Colonic mucosa (tissue), 4 donors: ENCODE measurements at places on chromosomes 11 and 22. TPM values are rescaled to one million over a fixed set of nuclear protein-coding genes. Genes with fewer than 3 reads are reported as not detected.
A peak's percentile ranks its signal among the peaks of the same experiment; 100 is the strongest.

DNA sequence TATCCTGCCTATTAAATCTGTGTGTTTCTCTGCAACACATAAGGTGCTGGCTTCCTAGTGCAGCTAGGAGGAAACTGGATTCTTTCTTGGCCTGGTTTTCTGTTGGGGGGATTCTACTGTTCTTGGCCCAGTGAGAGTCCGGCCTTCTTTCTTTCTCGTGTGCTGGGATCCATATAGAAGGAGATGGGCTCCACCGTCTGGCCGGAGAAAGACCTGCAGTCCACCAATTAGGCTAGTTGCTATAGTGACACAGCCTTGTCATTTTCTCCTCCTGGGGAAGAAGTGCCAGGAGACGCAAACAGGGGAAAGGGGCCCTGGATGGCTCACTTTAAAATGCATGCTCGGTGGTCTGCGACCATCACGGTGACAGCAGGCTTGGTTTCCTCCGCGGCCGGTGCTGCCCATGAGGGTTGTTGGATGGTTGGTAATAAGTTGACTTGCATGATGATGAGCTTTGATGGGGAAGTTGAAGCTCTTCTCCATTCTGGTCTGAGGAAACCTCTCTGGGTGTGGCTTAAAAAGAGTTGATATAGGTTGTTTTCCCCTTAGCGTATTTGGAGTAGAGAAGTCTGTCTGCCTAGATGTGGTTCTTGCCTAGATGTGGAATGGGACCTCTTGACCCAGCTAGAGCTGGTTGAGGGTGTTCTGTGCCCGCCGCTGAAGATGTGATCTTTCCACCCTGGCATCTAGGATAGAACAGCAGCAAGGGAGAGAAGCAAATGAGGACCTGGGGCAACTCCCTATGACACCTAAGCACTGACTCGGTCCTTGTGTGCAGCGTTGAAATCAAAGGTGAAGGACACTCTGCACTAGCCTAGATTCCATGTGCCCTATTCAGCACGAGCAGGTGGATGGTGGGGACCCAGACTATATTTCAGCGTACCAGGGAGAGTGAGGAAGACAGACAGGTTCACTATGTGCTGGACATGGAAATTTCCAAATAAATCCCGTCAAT is 1335.0 kb downstream of the BRD1 start:
- no peaks in the 10 kb centered on the region for H3K36me3 ChIP-seq
- no peak overlapping the region for H3K27ac ChIP-seq
- H3K27me3 ChIP-seq = peaks cover 34% of the 10 kb centered on the region
- DNase-seq = peak; percentile 49

GRCh38 chr11:129803533-129803932 is 12.1 kb upstream of the TMEM45B start:
- H3K27me3 ChIP-seq = no peaks in the 10 kb centered on the region
- H3K4me1 ChIP-seq = no peaks in the 10 kb centered on the region
- no peak overlapping the region for H3K4me3 ChIP-seq
- no peaks in the 10 kb centered on the region for H3K36me3 ChIP-seq
- H3K27ac ChIP-seq = peak overlapping the region; percentile 58
- DNase-seq = peak; percentile 85

Gene MMP1
- total RNA-seq = 2.9 TPM

Gene MMP11
- total RNA-seq = 4.5 TPM

Gene ELFN2
- total RNA-seq = 0.21 TPM

- H3K36me3 ChIP-seq = no peaks in the 10 kb centered on the region
- no peak overlapping the region for H3K4me3 ChIP-seq
- no peak for DNase-seq
- no peak overlapping the region for H3K27ac ChIP-seq
Measured at GRCh38 chr22:25697181-25697664, 44.8 kb upstream of the MYO18B start.

- H3K4me3 ChIP-seq = no peak overlapping the region
- H3K4me1 ChIP-seq = no peaks in the 10 kb centered on the region
- no peak overlapping the region for H3K27ac ChIP-seq
- no peak for DNase-seq
- no peaks in the 10 kb centered on the region for H3K36me3 ChIP-seq
Measured at GRCh38 chr11:63229815-63230214, 13.6 kb downstream of the SLC22A25 start.
